ENCODE measurements at places on chromosomes 5 and 9.

- DNase-seq: no peak
These were observed 70.3 kb upstream of the VCAN start for GRCh38 chr5:83401122-83401731.

GRCh38 chr5:6721442-6721841 lies 8.2 kb downstream of the TENT4A start:
- no peak for DNase-seq

- DNase-seq: no peak
These were observed 23.5 kb downstream of the CPEB4 start for GRCh38 chr5:173911623-173912022.

DNA sequence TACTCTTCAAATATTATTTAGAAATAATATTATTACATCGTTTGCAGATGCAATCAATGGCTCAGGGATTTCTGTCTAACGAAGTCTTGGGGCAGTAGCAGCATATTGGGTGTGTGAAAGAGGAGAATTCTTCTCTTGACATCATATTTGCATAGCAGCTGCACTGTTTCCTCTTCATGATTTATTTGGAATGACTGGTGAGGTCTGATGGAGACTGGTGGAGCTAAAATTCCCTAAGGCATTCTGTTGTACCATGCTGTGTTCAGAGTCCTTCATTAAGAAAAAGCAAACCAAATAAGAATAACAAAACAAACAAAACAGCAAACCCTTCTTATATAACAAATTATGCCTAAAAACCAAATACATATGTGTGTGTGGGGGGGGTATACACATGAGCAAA lies 177.6 kb downstream of the DIRAS2 start:
- DNase-seq: no peak

DNA sequence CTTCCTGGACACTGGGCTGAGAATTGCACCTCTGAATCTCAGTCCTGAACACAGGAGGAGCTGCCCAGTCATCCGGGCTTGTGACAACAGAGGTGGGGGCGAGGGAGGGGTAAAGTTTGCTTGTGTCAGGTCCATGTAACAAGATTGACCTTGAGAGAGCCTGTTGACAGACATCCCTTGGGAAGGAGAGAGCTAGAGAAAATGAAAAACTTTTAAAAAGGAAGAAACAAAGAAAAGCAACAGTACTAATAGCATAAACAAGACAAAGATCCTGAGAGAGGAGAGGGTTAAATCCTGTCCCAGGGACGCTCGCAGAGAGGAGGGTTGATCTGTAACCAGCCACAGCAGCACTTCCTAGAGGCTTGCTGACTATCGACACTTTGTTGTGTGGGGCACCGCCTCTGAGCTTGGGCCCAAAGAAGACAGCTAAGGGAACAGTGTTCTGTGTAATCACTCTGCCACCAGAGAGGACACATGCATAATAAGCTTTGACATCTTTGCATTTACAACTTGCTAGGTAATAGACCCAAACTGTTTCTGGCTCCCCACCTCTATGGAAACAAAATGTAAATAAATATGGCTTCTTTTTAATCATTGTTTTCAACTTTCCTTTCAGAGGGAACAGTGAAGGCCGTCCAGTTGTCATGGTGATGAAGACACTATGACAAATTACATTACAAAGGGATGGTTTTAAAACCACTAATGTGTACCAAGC lies 363.7 kb downstream of the CSNK1G3 start:
- DNase-seq: peak; percentile 48

DNA sequence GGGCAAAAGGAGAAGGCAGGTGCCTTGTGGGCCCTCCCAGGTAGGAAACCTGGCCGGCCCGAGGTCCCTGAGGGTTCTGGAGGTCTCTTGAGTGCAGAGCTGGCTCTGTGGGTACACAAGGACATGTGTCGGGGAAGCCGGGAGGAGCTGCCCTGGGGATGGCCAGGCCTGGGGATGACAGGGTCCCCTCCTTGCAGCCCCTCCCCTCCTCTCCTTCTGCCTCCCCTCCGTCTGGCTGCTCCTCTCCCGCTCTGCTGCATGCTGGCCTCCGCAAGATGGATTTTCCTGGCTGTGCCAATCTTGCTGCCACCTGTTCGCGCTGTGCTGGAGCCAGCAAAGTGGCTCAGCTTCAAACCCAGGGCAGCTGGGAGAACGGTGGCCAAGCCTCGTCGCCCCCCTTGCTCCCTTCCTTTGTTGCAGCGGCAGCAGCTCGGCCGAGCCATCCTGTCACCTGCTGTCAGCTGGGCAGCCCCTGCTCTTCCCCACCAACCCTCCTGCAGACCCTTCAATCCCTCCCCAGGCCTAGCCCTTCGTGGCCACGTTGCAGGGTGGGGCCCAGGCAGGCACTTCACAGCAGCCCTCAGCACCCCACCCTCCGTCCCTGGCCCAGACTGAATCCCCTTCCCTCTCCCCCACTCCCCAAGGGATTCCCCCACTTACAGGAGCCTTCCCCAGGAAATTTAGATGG lies 17.6 kb upstream of the UNC5A start:
- DNase-seq: no peak

- DNase-seq: no peak
These were observed 9.6 kb downstream of the MAPK9 start for GRCh38 chr5:180282281-180282680.

- DNase-seq: no peak
These were observed 57.6 kb downstream of the MAMDC2 start for GRCh38 chr9:70101265-70101664.

DNA sequence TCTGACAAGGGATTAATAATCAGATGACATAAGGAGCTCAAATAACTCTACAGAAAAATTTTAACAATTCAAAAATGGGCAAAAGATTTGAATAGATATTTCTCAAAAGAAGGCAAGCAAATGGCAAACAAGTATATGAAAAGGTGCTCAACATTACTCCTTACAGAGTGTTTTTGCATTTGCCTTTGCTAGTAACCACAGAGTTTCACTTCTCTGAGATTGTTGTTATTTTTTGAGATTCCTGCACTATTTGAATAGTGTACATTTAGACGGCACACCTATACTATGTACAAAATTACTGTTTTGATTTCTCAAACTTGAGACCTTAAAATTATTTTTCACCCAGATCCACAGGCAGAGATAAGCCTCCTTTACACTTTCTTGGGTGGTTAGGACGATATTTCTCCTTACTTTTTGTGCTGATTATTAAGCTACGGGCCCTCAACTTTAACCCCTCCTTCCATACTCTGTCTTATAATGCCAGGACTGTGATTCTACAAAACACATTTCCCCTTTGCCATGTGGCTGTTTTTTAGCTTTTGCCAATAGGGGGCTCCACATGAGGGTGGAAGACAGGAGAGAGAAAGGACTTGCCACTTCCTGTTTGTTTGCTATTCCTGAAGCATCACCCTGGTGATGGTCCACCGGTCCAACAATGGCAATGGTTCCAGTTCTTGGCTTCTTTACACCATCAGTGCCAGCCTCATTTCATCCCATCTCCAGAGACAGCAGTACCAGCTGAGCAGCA lies 65.0 kb upstream of the DAP start:
- peak; percentile 33 for DNase-seq

DNA sequence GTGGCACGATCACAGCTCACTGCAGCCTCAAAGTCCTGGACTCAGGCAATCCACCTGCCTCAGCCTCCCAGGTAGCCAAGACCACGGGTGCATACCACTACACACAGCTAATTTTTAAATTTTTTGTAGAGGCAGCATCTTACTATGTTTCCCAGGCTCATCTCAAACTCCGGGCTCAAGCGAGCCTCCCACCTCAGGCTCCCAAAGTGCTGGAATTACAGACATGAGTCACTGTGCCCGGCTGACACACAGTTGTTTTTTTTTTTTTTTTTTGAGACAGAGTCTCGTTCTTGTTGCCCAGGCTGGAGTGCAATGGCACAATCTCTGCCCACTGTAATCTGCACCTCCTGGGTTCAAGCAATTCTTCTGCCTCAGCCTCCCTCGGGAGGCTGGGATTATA lies 70.1 kb upstream of the CNOT6 start:
- no peak for DNase-seq

DNA sequence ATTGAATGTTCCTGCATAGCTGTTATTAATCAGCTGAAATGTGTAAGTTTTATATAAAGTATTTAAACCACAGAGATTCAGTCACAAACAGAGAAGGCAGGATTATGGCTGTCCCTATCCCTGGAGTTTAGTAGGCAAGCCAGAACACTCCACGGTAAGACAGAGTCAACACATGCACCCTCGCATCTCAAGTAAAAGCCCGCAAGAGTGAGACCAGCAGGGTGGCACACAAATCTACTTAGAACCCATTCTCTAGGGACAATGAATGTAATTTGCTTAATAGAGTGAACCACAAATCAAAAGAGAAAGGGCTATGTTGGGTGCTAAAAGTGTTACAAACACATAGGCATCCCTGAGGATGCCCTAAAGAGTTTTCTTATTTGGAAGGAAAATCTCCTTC lies 35.1 kb downstream of the LPAR1 start:
- peak; percentile 21 for DNase-seq

DNA sequence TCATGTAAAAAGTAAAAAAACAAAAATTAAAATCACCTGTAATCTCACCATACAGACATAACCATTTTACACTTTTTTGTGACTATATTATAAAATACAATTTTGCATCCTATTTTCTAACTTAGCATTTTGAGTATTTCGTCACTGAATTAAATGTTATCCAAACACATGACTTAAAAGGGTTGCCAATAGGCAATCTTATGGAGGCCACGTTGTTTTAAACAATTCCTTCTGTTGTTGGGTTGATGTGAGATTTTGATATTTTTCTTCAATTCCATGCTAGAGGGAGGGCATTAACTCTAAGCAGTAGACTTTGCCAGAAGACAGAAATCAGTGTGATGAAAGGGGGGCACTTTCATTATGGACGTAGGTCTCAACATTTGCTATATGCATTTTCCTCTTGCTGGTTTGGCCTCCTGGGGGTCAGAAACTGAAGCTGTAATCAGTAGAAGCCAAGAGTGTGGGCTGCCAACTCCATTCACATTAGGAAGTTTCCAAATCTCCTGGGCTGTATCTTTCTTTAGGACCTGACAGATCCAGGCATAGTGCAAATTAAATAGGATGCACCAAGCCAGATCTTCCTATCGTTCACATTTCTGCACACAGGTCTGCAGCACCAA lies 614.2 kb upstream of the CLINT1 start:
- no peak for DNase-seq

DNA sequence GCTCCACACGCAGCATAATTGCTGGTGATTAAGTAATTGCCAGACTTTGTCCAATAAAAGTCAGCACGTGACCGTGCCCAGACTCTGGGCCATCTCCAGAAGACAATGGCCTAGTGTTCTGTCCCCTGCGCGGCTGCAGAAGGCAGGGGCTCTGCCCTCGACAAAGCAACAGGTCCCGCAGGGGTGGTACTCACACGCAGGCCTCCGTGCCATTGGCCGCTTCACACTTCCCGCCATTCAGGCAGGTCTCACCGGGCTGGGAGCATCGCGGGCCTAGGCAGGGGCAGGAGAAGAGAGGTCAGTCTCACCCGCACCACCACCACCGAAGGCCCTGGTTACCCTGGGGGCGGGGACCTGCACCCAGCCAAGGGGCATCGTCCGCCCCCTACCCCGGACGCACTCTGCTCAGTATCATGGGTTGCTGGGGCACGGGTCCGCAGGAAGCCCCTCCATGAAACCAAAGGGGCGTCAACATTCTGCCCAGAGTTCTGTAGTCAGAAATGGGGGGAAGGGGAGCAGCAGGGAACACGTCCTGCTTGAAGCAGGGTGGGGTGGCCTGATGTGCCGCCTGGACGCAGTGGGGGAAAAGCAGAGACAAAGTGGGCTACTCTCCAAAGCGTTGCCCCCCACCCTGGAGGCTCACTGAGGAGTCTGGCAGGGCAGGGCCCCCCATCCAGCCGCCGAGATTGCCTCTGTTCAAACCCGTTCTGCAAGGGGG lies 1.9 kb downstream of the NOTCH1 start:
- no peak for DNase-seq

DNA sequence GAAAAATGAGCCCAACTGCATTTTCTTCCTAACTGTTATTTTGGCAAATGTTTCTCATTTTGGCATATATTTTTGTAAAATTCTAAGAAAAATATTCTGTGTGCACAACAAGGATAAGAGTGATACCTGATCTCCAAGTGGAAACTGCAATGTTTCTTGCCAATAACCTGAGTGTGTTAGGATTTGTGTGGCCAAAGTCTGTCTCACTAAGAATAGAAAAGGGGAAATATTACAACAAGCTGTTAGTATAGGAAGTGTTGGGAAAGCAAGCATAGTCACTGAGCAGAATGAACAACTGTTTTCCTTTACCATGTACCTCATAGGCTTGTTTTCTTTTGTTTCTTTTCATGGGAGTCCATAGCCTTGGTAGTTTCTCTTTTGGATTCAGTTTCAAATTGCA lies 624.2 kb downstream of the MTRR start:
- no peak for DNase-seq

DNA sequence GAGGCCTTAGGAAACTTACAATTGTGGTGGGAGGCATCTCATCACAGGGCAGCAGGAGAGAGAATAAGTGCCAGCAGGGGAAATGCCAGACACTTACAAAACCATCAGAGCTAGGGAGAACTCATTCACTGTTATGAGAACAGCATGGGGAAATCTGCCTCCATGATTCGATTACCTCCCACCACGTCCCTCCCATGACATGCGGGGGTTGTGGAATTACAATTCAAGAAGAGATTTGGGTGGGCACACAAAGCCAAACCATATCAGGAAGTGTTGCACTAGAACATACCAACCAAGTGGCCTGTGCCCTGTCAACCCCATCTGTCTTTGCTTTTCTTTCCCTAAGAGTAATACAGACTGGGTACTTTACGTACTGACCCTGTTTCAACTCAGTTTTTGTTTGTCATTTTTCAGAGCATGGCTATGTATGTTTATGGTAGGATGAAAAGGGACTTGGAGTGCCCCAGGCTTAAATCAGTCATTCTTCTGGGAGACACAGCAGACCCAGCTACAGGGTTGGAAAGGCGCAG lies 58.3 kb upstream of the TGFBR1 start:
- no peak for DNase-seq

GRCh38 chr5:68838157-68838718 lies 255.6 kb upstream of the SLC30A5 start:
- no peak for DNase-seq
